ENCODE measurements at places on chromosomes 5 and 9.

GRCh38 chr5:74272024-74272775 is 368.3 kb downstream of the ENC1 start:
- DNase-seq: no peak

- DNase-seq: no peak
These were observed 314.2 kb upstream of the DAP start for GRCh38 chr5:11075035-11075805.

- DNase-seq: peak; percentile 89
These were observed 26.6 kb upstream of the CRB2 start for GRCh38 chr9:123329329-123329955.

DNA sequence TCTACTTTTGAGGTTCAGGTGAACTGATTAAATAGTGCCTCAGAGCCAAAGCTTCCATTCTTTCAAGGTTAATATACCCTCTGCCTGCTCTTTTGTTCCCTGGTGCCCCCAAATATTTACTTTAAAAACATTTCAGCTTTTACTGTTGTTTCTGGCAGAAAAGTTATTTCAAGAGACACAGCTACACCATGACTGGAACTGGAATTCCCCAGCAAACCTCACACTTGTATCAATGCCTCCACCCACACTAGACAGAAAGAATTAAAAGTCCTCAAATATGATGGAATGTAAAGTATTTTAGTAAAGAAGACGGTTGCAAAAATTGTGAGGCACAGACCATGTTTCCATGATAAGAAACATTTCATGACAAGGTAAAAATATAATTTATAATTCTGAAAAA is 720.2 kb upstream of the TYRP1 start:
- no peak for DNase-seq

- DNase-seq: no peak
These were observed 296.8 kb downstream of the PDE4D start for GRCh38 chr5:59596586-59597350.

GRCh38 chr5:91898898-91899297 is 515.8 kb upstream of the ARRDC3 start:
- no peak for DNase-seq

GRCh38 chr5:174755106-174755505 is 30.7 kb downstream of the MSX2 start:
- DNase-seq: no peak

- DNase-seq: no peak
These were observed 109.7 kb downstream of the MSX2 start for GRCh38 chr5:174834081-174834480.

DNA sequence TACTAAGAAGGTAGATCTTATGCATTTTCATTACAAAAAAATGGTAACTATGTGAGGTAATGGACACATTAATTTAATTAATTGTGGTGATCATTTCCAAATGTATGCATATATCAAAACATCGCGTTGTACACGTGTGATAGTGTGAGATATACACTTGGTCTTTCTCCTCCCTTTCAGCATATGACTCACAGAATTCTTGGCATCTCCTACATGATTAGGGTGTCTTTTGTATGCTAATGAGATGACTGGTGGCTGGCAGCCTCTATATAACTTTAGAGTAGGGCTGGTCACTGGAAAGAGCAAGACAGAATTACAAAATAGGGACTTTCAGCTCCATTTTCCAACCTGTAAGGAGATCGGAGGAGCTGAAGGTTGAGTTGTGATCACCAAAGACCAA is 1167.6 kb downstream of the CDH12 start:
- no peak for DNase-seq

GRCh38 chr9:127767909-127768331 is 10.5 kb downstream of the SH2D3C start:
- no peak for DNase-seq

DNA sequence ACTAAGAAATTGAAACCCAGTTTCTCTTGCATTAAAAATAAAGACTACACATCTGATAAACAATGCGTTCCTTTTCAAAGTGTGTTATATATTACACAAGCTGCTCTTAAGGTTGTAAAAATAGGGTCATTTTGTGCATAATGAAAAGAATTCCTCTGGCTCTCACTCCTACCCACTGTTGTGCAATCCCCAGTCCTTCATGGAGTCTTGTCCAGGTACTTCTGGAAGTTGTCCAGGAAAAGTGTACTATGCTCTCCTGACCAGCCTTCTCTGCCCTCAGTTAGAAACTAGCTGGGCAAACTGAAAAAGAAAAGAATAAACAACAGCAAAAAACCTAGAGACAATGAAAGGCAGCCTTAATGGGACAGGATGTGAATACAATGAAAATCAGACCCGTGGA is 345.5 kb upstream of the PAPPA start:
- no peak for DNase-seq

GRCh38 chr5:95620030-95620869 is at the start of gene GPR150:
GPR150 (plus strand) TSS chr5:95620087; CDS start chr5:95620276, 189 bp downstream.
- peak; percentile 58 for DNase-seq

DNA sequence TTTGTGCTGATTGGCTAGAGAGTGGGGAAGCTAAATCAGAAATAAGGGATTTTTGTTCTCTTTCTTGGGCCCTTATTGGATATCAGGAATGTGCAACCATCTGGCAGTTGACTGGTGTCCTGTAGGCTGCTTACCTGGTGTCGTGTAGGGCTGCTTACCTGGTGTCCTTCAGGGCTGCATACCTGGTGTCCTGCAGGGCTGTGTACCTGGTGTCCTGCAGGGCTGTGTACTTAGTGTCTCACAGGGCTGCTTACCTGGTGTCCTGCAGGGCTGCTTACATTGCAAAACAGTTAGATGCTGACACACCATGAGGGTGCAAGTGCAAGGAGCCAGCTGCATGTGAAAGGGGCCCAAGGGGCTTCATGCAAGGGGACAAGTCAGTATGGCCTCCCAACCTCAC is 249.3 kb downstream of the ICE1 start:
- no peak for DNase-seq

DNA sequence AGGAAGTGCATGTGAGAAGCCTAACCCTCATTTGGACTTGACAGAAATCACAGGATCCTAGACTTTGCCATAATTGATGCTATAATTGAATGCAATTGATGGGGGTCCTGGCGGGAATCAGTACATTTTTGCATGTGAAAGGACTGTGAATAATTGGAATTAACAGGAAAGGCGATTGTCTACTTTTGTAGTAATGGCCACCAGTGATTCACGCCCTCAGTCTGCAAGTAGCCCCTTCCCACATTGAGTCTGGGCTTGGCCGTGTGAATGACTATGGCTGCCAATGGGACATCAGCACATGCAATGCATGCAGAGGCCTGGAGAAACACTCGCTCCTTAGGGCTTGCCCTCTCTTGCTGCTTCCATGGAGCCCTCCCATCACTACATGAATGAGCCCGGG is 107.8 kb upstream of the OSMR start:
- no peak for DNase-seq

- no peak for DNase-seq
These were observed 485.2 kb upstream of the KIF2A start for GRCh38 chr5:61820836-61821235.

GRCh38 chr9:761176-761792 is 80.2 kb upstream of the DMRT1 start:
- DNase-seq: no peak

GRCh38 chr5:122665051-122665450 is 109.8 kb upstream of the SNX2 start:
- no peak for DNase-seq

GRCh38 chr5:97918620-97919019 is 735.6 kb upstream of the RIOK2 start:
- no peak for DNase-seq

- no peak for DNase-seq
These were observed 61.7 kb downstream of the PPP2R2B start for GRCh38 chr5:146816775-146817387.

- no peak for DNase-seq
These were observed 70.0 kb downstream of the KLHL3 start for GRCh38 chr5:137665678-137666460.

DNA sequence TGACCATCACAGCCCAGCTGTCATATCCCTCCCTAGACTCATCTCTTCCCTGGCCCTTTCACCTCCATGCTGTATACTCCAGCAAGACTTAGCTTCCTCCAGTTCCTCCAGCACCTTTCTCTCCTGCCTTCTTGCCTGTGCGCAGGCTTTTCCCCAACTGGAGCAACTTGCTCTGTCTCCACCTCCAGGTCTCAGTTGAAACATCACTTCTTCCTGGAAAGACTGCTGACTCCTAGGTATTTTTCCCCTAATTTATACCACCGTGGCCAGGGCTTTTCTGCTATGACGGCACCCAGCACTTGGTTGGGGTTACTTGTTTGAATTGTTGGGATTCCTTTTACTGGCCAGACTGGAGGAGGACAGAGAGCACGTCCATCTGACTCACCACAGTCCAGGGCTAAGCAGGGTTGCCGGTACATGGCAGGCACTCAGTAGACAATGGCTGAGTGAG is 67.5 kb downstream of the KCNIP1 start:
- DNase-seq: no peak

GRCh38 chr9:133148199-133149129 is 15.2 kb downstream of the GBGT1 start:
- DNase-seq: peak; percentile 65

DNA sequence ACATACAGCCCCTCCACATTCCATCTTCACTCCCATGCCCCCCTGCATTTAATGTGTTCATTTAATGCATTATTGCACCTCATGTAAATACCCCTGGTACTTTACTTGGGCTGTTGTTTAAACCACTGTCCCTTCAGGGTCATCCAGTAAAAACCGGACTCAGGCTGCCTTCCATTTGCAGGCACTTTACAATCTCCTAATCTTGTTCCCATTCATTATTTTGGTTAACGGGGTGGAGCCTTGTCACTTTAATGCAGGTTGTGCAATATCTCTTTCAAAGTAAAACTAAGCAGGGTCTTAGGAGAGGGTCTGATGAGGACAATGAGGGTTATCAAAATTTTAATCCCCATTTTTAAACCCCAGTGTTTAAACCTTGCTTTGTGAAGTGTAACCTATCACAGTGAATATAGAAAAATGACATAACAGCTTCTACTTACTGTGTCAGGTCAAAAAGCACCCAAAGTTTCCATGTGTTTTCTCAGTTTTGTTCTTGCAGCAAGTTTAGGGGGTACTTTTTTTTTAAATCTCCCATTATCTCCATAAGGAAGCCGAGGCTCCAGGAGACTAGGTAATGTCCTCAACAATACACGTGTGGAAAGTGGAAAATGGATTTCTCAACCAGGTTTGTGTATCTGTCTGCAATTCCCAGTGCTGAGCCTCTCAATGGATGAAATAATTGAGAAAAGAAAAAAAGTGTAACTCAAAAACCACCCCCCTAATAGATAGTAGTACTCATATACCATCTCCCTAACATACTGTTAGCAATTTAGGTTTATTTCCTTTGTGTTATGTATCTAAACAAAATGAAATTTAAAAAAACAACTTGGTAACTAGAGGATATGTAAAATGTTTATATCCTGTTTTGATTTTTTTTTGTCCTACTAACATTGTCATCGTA is 54.2 kb upstream of the SPRY4 start:
- no peak for DNase-seq

Measured in colonic mucosa (tissue), 4 donors.